ENCODE measurements at places on chromosomes 5 and 9. TPM values are rescaled to one million over a fixed set of nuclear protein-coding genes. Genes with fewer than 3 reads are reported as not detected.

DNA sequence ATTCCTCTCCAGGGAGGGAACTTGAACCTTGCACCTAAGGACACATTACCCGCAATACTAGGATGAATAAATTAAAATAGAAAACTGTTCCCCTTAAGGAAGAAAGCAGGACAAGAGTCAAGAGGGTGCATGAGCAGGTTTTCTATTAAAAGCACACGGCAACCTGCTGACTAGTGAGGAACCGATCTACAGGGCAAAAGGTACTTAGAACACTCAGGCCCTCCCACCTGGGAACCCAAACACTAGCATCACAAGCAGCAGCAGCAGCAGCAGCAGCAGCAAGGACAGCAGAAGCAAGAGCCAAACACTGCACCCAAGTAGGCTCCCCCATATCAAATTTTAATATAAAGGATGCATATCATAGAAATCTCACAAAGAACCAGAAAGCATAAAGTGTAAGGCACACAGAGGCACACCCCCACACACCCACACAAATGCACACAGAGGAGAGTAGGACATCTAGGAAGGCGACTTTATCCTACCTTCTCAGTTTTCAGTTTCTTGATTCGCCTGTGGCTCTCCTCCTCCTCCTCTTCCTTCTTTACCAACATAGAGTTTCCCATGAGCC, 2.8 kb downstream of the ZNF608 start:
- H3K4me3 ChIP-seq, result peak overlapping the region; percentile 70
- peaks cover 8% of the 10 kb centered on the region for H3K4me1 ChIP-seq
- no peaks in the 10 kb centered on the region for H3K27me3 ChIP-seq
- DNase-seq, result no peak

DNA sequence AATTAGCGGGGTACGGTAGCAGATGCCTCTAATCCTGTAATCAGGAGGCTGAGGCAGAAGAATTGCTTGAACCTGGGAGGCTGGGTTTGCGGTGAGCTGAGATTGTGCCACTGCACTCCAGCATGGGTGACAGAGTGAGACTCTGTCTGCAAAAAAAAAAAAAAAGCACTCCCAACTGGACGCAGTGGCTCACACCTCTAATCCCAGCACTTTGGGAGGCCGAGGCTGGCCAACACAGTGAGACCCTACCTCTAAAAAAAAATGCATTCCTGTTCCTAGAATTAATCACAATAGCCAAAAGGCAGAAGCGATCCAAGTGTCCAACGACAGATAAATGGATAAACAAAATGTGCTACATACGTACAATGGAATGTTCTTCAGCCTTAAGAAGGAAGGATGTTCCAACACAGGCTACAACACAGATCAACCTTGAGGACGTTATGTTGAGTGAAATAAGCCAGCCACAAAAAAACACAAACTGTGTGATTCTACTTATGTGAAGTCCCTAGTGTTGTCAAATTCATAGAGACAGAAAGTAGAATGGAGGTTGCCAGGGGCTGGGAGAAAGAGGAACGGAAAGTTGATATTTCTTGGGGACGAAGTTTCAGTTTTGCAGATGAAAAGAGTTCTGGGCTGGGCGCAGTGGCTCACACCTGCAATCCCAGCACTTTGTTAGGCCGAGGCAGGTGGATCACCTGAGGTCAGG, 13.8 kb downstream of the FAM78A start:
- H3K4me1 ChIP-seq, result peaks cover 71% of the 10 kb centered on the region
- H3K27ac ChIP-seq, result no peak overlapping the region
- peak; percentile 14 for DNase-seq
- H3K36me3 ChIP-seq, result peaks cover 41% of the 10 kb centered on the region

DNA sequence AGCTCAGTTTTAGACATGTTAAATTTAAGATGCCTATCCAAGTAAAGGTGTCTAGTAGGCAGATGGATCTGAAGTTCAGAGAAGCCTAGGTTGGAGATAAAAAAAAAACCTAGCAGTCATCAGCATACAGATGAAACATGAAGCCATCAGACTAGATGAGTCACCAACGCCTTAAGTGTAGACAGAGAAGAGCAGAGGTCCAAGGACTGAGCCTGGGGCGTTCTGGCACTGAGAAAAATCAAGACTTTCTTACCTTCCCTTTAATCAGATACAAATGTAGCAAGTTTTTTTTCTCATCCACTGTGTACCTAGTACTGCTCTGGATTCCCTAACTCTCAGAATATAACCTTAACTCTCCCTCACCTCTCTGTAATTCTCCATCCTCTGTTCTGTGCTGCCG, 97.3 kb downstream of the SIL1 start:
- no peaks in the 10 kb centered on the region for H3K27me3 ChIP-seq
- H3K36me3 ChIP-seq, result peaks cover 5% of the 10 kb centered on the region
- H3K27ac ChIP-seq, result no peak overlapping the region
- no peak for DNase-seq

- no peaks in the 10 kb centered on the region for H3K4me1 ChIP-seq
- H3K4me3 ChIP-seq, result no peak overlapping the region
- no peak overlapping the region for H3K27ac ChIP-seq
- no peaks in the 10 kb centered on the region for H3K36me3 ChIP-seq
- no peaks in the 10 kb centered on the region for H3K27me3 ChIP-seq
These were observed 57.1 kb upstream of the ZBED3 start for GRCh38 chr5:77143998-77144836.

GRCh38 chr9:117245175-117245829, 169.6 kb downstream of the ASTN2 start:
- H3K27ac ChIP-seq, result no peak overlapping the region
- no peak overlapping the region for H3K4me3 ChIP-seq
- H3K36me3 ChIP-seq, result no peaks in the 10 kb centered on the region
- no peaks in the 10 kb centered on the region for H3K27me3 ChIP-seq

DNA sequence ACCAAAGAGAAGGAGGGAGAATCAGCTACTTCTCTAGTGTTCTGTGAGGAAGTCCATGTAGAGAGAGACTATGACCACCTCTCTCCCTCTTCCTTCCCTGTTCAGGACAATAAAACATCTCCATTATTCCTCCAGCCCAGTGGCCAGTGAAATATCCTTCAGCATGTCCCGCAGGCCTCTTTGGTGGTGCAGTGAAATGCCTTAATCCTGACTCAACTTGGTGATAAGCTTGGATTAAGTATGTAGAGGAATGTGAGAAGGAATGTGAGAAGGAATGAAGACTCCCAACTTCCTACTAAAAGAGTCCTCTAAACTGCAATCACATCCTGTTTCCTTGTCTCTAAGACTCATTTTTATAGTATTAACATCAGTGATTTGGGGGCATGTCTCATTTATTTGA, 167.3 kb downstream of the TRPM3 start:
- no peaks in the 10 kb centered on the region for H3K27me3 ChIP-seq
- H3K4me1 ChIP-seq, result no peaks in the 10 kb centered on the region
- no peak overlapping the region for H3K27ac ChIP-seq

Gene PCDHA1
- total RNA-seq, result not detected

Gene RAD50
- total RNA-seq, result 32.9 TPM

DNA sequence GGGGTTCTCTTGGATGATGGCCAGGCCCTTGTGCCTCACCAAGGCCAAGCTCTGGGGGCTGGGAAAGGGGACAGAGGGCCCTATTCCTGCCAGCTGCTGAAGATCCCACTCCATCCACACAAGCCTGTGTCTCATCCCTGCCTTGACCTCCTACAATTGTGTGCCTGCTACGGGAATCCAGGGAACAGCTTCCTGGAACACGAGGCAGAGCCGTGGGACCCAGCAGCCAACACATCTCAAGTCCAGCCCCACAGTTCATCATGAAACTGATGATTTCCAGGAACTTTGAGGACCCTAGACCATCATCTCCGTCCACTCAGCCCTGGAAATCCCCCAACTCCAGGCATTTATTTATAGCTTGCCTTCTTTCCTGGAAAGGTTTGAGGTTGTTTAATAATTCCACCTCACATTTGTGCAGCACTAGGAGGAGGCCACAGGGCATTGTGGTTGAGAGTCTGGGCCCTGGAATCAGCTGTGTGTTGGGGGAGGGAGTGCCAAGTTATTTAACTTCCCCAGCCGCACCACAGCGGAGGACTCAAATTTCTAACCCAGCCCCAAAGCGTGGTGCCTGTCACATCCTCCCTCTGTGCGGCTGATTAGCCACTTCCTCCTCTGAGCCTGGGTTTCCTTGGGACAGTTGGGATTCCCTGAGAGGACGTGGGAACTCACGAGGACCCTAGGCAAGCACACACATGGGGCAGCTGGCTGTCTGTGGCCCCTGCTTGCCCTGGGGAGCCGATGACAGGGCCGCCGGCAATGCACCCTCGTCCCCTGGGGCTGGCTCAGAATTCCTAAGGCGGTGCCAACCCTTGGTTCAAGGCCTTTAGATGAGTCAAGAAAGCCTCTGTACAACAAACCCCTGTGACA, 58.2 kb upstream of the GGTA1 start:
- peak; percentile 80 for DNase-seq
- no peaks in the 10 kb centered on the region for H3K36me3 ChIP-seq
- H3K4me1 ChIP-seq, result peaks cover 28% of the 10 kb centered on the region
- H3K27ac ChIP-seq, result peak overlapping the region; percentile 43
- no peak overlapping the region for H3K4me3 ChIP-seq

DNA sequence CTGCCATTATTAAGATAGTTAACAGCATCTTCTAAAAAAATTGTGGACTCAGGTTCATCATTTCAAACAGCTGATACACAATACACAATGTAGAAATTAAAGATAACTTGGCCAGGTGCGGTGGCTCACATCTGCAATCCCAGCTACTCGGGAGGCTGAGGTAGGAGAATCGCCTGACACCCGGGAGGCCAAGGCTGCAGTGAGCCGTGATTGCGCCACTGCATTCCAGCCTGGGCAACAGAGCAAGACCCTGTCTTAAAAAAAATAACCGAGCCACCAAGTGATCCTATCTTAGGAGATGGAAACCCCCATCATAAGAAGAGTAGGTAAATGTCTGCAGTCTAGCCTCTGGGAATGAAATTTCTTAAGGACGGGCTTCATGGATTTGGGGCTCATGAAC, 241.7 kb downstream of the PIK3R1 start:
- peaks cover 4% of the 10 kb centered on the region for H3K4me1 ChIP-seq
- DNase-seq, result no peak
- no peaks in the 10 kb centered on the region for H3K36me3 ChIP-seq
- no peak overlapping the region for H3K27ac ChIP-seq

- no peak for DNase-seq
- H3K36me3 ChIP-seq, result no peaks in the 10 kb centered on the region
- H3K4me1 ChIP-seq, result no peaks in the 10 kb centered on the region
- no peak overlapping the region for H3K4me3 ChIP-seq
- H3K27ac ChIP-seq, result no peak overlapping the region
- H3K27me3 ChIP-seq, result no peaks in the 10 kb centered on the region
These were observed 64.1 kb upstream of the TYRP1 start for GRCh38 chr9:12629067-12629466.

Gene GPR150
- not detected for total RNA-seq

Data from heart left ventricle (tissue), 16 donors.